Kidney (tissue), 22 donors: ENCODE measurements at places on chromosomes 2 and 18. TPM values are rescaled to one million over a fixed set of nuclear protein-coding genes. Genes with fewer than 3 reads are reported as not detected.

- DNase-seq: no peak
Observed at GRCh38 chr2:54308186-54308585, 52.2 kb upstream of the TSPYL6 start.

ZNF521 gene
- polyA plus RNA-seq: 1.8 TPM

- no peak for DNase-seq
Observed at GRCh38 chr2:209189893-209190292, 234.0 kb upstream of the MAP2 start.

TMEM163 gene
- polyA plus RNA-seq: 2.6 TPM

DNA sequence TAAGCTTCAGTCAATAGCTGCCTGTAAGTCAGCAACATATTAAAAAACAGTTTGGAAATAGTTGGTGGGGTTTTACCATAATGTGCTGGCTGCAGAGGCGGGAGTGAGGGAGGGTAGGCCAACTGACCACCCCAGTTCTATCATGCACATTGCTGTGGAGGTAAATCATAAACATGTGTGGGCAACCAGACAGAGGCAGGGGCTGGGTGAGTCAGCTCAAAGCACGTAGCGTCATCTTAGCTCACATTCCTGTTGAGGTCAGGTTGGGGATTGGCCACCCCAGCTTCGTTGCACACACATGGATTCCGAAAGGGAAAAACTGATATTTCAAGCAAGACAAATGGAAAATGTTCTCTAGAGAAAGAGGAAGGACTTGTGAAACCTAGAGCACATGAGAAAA, 19.5 kb downstream of the GPR45 start:
- no peak for DNase-seq

RAB10 gene
- polyA plus RNA-seq: 59.8 TPM

CROCC2 gene
- not detected for polyA plus RNA-seq

- peak; percentile 35 for DNase-seq
Observed at GRCh38 chr18:42287047-42287446, 332.0 kb downstream of the PIK3C3 start.

DNA sequence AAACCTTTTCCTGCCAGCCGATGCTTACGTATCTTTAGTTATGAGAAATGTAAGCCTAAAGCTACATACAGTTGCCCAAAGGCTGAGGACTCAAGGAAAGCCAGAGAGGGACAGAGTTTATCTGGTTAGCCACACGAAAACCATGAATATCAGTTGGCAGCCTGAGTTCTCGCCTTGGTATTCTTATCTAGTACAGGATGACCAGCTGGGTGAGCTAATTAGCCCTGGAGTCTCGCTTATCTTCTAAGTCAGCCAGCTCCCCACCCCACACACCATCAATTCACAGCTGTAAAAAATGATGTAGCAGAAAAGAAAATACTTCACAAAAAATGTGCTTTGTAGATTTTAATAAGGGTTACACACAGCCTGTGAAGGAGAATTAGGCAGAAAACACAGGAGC, 617.5 kb upstream of the SOX11 start:
- no peak for DNase-seq

- peak; percentile 64 for DNase-seq
Observed at GRCh38 chr2:219484343-219485200, 14.1 kb upstream of the GMPPA start.

- no peak for DNase-seq
Observed at GRCh38 chr2:219465659-219466561, 31.3 kb downstream of the SPEG start.

DNA sequence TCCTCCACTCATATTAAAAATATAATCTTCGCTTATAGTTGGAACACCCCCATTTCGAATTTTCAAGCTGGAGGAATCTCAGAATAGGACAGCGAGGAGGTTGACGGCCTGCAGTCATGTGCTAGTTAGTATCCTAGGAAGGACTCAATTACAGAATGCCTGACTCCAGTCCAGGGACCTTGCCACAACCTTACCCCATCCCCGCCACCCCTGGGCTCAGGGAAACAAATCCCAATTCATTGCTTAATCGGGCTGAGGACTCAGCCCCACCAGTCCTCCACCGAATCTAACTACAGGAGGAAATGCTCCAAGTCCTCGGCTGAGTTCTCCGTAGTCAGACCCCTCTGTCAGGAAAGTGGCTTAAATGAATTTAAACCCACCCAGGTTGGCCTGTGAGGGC, 31.7 kb upstream of the ZBTB7C start:
- DNase-seq: no peak

DNA sequence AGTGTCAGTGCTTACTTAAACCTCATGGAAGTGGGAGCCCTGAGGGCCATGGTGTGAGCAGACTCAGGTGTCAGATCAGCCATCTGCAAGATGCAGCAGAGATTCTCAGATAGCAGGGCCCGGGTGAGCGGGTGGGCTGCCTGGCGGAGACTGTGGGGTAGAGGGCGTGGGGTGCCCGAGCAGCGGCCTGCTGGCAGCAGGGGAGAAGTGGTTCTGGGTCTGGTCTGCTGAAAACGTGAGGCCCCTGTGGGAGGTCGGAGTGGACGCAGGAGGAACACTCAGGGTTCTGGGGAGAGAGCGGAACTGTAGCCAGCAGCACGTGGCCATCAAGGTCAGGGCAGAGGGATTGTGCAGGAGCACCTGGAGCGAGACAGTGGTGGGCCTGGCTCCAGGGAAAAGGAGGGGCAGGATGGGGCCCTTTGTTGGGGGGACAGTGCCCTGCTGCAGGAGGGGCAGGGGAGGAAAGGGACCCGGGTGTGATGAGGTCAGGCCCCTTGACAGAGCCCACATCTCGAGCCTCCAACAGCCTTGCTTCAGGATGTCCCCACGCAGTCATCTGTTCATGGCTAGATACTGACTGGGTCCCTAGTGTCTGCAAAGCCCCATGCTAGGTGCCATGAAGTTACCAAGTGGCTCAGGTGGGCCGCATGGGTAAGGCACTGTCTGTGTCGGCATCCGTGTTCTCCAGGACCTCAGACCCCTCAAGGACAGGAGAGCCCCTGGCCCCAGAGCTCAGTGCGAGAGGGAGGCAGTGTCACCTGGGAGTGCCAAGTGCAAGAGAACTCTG, 2.7 kb upstream of the ESPNL start:
- DNase-seq: no peak

DNA sequence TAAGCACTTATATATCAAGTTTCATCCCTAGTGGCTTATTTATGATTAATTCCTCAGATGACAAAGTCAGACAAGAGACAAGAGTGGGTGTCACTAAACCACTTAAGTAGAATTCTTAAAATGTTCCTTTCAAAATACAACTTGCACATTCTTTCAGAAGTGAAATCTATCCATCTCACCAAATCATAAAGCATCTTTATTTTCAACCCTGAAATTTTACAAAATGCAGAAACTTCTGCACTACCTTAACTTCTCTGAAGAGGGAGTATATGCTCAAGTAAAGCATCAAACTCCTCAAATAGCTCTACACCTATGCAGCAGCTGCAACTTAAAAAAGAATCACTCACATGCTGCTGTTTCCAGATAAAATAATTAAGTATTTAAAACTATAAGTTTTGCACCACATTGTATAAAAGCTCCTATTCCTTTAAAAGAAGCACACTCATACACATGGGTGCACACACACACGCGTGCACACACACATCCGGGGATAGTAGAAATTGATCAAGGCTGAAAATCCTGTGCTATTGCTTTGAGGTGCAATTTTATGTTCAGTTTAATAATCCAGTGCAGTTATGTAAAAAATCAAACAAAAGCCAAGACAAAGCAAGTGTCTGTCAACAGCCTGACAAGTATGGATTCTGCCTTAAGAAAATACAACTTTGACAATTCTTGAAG, 244.5 kb downstream of the TCF4 start:
- no peak for DNase-seq

DNA sequence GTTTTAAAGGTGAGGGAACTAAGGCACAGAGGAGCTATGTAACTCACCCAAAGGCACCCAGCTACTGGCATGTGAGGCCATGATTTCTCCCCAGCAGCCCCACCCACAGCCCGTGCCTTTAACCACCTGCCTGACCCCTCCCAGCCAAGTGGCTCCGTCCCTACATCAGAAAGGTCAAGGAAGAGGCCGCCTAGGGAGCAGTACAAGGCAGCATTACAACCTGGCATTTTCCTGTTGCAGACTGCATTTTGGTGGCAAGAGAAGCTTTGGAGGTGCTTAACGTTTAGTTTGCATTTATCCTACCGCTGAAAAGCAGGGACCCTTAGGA, 17.5 kb downstream of the STEAP3 start:
- DNase-seq: no peak

GRCh38 chr18:50709193-50709592, 110.6 kb downstream of the MRO start:
- DNase-seq: peak; percentile 57
